Myocyte (in vitro differentiated cells): ENCODE measurements at places on chromosomes 16 and 17. TPM values are rescaled to one million over a fixed set of nuclear protein-coding genes. Genes with fewer than 3 reads are reported as not detected.

DNA sequence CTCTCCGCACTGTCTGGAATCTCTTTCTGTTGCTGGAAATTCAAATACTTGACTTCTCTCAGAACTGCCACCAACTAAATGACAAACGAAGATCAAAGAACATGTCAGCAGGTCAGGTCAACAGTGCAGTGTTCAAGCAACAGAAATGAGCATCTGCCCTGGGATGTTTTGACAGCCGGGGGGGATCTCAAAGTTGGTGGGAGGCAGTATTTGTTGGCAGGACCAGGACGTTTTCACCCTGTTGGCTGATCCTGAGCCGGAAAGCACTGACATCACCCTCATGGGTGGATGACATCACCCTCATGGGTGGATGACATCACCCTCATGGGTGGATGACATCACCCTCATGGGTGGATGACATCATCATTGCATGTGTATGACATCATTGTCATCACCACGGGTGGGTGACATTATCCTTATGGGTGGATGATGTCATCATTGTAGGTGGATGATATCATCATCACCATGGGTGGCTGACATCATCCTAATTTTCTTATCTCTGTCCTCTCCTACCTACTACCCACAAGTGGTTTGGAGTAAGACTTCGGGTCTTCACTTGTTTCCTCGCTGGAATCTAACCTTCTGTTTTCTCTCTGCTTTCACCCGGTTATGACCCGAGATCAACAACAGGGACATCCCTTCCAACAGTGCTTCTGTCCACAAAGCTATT, 18.9 kb downstream of the DNAH17 start:
- no peak for DNase-seq

GRCh38 chr16:58197314-58198012, 443 bp downstream of the CSNK2A2 start:
- DNase-seq = no peak

DNA sequence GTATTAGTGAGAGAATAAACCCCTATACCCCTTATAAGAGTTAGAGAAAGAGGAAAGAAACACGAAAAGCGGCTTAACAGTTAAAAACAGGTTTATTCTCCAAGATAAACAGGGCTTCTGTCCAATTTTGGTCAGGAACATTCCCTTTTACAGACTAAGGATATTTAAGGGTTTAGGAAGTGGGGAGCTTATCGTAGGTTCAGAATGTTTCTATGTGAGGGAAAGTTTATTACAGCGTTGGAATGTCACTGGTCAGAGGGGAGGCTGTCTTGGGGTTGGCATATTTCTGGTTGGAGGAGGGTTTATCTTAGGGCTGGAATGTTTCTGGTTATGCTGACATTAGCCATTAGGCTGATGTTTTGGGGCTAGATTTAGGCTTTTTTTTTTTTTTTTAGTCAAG, 34.1 kb upstream of the WWOX start:
- DNase-seq = no peak

DNA sequence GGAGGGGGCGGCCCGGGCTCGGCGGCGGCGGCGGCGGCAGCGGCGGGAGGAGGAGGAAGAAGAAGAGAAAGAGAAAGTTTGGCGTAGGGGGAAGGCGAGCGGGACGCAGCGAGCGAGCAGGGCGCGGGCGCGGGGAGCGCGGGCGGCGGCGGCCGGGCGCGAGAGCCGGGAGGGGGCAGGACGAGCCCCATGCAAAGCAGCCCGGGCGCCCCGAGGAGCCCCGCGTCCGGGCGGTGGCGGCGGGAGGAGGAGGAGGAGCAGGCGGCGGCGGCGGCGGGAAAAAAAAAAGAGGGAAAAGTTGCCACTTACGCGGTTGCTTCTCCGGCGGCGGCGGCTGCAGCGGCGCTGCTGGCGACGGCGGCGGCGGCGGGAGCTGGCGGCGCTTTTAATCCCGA, 10.3 kb upstream of the ZFHX3 start:
- DNase-seq = peak; percentile 57

DNA sequence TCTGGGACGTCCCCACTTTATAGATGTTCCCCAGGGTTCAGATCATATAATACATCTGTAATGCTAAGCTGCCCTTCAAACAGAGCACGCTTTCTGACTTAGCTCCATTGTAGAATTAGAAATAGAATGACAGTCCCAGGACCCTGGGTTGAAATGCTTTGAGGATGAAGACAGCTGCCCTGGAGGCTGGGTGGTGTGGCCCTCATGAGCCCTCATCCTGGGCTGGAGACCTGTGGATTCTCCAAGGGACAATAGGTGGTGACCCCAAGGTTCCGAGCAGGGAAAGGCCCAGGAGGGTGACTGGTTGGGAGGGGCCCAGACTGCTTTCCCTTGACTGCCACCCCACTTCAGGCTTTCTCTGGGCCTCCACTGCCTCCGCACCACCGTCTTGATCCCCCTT, 59.0 kb downstream of the CRISPLD2 start:
- no peak for DNase-seq

GRCh38 chr17:45155029-45155428, 6.6 kb upstream of the HEXIM2 start:
- DNase-seq = no peak

- DNase-seq = no peak
Observed at GRCh38 chr17:20172376-20172775, 163.2 kb downstream of the SPECC1 start.

DNA sequence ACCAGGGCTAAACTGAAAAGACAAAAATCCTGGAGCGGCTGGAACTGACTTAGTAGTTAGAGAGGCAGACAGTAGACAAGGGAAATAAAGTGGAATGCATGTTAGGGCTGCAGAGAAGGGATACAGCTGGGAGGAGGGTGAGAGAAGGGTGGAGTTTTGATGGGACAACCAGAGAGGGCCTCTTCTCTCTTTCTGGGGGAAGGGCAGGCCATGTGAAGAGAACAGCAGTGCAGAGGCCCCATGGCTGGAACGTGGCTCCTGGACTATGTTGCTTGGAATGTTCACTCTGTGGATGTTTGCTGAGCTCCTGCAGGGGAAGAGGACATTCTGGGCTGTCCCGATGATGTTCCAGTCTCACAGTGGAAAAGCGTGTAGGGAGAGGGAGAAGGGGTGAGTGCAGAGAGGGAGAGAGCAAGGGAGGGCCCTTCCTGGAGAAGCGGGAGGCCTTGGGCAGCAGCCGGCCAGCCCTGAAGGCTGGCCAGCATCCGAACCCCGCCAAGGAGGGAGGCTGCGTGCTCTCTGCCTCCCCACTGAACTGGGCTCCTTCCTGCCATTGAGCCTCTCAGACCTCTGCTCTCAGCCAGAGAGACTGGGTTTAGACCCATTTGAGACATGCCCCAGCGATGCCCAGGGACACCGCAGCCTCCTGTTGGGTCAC, 33.1 kb upstream of the GSE1 start:
- no peak for DNase-seq

DNA sequence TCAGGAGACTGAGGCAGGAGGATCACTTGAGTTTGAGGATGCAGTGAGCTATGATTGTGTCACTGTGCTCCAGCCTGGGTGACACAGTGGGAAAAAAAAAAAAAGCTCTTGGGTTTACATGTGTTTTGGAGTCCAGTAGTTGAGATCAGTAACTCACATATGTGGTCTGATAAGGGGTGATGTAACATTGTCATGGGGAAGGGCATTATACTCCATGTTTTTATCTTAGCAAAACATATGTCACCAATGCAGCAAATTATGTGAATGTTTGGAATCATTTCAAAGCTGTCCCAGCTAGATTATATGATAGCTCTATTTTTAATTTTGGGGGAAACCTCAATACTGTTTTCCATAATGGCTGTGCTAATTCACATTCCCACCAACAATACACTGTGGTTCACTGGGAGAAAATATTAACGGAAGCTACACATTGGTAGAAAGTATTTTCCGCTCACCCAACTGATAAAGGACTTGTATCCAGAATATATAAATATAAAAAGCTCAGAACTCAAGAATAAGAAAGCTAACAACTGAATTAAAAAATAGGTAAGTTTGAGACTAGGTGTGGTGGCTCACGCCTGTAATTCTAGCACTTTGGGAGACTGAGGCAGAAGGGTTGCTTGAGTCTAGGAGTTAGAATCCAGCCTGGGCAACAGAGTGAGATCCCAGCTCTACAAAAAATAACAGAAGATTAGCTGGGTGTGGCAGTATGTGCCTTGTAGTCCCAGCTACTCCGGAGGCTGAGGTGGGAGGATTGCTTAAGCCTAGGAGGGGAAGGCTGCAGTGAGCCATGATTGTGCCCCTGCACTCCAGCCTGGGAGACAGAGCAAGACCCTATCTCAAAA, 224.1 kb upstream of the TBX2 start:
- no peak for DNase-seq

DNA sequence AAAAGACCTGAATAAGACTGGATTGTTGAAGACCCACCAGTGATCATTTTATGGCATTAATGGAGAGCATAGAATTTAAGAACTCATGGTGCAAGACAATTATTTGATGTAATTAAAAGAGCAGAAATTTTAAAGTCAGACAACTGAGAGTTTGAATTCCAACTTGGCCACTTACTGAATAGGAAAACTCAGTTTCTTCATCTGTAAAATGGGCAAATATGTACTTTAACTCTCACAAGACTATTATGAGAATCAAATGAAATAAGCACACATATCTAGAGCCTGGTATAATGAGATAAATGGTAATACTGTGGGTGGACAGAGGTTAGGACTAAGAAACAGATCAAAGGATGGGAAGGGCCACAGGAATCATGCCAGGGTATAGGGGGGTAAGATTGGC, 88.0 kb downstream of the SOX9 start:
- no peak for DNase-seq

DNA sequence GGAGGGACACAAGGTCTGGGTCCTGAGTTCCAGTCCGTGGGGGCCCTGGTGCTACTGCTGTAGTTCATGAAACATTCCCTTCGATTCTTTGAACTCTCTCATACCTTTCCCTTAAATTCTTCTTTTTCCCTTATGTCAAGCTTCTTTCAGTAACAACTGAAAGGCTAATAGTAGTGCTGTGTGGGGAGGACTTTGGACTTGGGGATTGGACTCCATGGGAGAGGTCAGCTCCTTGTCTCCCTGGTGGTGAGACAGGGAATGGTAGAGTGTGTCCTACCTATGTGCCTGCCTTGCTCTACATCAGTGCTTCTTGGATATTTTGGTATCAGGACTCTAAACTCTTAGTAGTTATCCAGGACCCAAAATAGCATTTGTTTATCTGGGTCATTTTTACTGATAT, 628.1 kb downstream of the WWOX start:
- DNase-seq = no peak

GRCh38 chr16:4682084-4682591, 11.2 kb upstream of the NUDT16L1 start:
- no peak for DNase-seq

DNA sequence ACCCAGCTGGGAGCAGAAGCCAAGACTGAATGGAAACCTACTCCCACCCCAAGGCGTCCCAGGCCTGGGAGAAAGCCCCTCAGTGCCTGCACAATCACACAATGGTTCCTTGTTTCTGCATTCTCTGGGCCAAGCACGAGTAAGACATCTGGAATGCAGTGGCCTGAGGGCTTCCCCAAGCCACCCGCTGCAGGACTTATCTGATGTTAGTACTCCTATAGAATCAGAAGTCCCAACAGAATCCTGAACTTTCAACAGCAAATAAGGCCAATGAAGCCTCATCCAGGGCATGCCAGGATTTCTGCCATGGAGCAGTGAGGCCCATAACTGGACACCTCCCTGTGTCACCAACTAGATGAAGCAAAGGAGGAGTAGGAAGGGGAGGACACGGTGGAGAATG, 28.6 kb downstream of the MYO18A start:
- DNase-seq = no peak

DNA sequence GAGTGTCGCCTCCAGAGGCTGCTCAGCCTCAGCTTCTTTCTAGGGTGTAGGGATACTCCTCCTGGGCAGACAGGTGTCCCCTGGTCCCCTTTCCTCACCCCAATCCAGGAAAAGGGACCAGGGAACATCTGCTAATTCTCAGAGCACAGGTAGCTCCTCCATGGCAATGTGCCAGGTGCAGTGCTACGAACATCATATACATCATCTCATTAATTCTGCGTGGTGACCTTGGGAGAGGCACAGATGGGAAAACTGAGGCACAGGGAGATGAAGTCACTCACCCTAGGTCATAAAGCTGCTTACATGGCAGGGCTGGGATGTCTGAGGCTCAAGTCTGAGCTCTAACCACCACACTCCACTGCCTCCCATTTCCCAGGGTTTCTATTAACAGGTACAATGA, 11.7 kb downstream of the HDAC5 start:
- no peak for DNase-seq

DNA sequence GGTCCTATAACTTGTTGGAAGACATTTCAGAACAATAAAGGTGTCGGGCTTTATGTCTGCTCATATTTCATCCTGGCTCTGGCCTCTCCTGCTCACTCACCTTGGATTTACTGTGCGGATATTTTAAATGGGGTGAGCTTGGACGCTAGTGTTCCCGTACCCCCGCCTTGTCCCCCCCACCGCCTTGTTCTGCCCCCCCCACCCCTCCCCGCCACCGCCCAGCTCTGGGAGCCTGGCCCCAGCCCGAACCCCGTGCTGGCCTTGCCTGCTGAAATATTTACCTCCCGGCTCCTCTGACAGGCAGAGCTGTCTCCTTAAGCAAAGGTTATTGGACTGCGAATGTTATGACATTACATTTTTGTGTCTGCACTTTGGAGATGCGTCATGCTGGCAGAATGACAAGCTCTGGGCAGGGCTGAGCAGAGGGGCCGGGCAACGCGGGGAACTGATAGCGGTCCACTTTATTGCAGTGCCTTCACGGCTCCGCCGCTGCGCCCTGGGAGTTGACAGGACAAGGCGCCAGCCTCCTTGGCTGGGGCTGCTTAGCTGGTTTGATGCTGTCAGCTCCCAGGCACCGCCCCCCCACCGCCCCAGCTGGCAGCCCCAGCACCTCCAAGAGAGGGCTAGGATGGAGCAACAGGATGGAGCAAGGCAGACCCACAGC, 222.5 kb upstream of the GSE1 start:
- peak; percentile 86 for DNase-seq

- DNase-seq = no peak
Observed at GRCh38 chr16:19415461-19415860, 2.2 kb upstream of the TMC5 start.

DNA sequence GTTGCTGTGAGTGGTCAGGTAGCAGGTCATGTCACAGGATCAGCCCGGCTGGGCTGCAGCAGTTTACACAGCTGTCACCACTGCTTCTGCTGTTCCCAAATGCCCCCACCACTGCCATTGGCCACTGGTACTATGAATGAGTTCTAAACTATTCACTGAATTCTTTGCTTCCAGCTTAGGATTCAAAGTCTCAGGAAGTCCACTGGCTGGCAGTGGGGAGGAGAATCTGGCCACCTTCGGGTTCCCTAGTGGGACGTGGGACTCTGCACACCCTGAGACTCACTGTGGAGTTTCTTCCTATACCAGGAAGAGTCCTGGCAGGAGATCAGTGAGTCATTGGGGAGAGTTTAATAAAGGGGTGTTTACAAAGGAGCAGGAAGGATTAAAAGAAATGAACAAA, 6.9 kb downstream of the MT1X start:
- no peak for DNase-seq

DNA sequence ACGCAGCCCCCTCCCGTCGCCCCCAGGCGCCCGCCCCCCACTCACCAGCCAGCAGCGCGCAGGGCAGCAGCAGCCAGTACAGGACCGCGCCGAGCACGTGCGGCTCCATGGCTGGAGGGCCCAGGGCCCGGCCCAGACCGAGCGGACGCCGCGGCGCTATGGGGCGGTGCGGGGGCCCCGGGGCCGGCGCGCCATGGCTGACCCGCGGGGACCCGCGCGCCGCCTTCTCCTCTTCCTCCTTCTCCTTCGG, 239 bp downstream of the PIEZO1 start:
- DNase-seq = no peak

Gene SLFN11
- 6.5 and 15.1 TPM in 2 replicates for total RNA-seq

Gene NEUROD2
- 0.05 TPM in 1 of 2 replicates, not detected in the other for total RNA-seq

Gene KRT10
- 29.6 and 36.3 TPM in 2 replicates for total RNA-seq

Gene UBALD2
- total RNA-seq = 5.1 and 5.4 TPM in 2 replicates

Gene HP
- total RNA-seq = not detected in 2 replicates

Gene MT4
- not detected in 2 replicates for total RNA-seq

Gene METRNL
- 27.6 and 35.3 TPM in 2 replicates for total RNA-seq
